ENCODE measurements at places on chromosomes 1 and 21. TPM values are rescaled to one million over a fixed set of nuclear protein-coding genes. Genes with fewer than 3 reads are reported as not detected.

The SPATA45 gene
- not detected for total RNA-seq

The OR2T29 gene
- not detected for total RNA-seq

The OPRD1 gene
- total RNA-seq = 0.21 TPM

The POLR3GL gene
- total RNA-seq = 9.0 TPM

The RXFP4 gene
- not detected for total RNA-seq

The TNFSF4 gene
- 2.7 TPM for total RNA-seq

The PTGER3 gene
- 0.03 TPM for total RNA-seq

The NFIA gene
- 5.0 TPM for total RNA-seq

The SMG5 gene
- 61.0 TPM for total RNA-seq

The LCE3E gene
- not detected for total RNA-seq

The OR6K6 gene
- total RNA-seq = not detected

The GBP4 gene
- 8.3 TPM for total RNA-seq

The SOX13 gene
- 6.1 TPM for total RNA-seq

The TBX15 gene
- 5.1 TPM for total RNA-seq

The DOP1B gene
- total RNA-seq = 3.3 TPM

The FCRL5 gene
- not detected for total RNA-seq

The NENF gene
- total RNA-seq = 77.8 TPM

The FAM163A gene
- total RNA-seq = 0.06 TPM

The RPTN gene
- not detected for total RNA-seq

The SH3BP5L gene
- total RNA-seq = 16.7 TPM

All from Daoy (cell line).